Neuronal stem cell (in vitro differentiated cells): ENCODE measurements at places on chromosomes 1 and 21.

DNA sequence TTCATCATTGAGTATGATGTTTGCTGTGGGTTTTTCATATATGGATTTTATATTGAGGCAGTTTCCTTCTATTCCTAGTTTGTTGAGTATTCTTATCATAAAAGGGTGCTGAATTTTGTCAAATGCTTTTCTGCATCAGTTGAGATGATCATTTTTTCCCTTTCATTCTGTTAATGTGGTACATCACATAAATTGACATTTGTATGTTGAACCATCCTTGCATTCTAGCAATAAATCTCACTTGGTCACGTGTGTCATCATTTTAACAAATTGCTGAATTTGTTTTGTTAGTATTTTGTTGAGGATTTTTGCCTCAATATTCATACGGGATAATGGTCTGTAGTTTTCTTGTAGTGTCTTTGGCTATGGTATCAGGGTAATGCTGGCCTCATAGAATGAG lies 19.9 kb downstream of the TTC34 start:
- DNase-seq = no peak

DNA sequence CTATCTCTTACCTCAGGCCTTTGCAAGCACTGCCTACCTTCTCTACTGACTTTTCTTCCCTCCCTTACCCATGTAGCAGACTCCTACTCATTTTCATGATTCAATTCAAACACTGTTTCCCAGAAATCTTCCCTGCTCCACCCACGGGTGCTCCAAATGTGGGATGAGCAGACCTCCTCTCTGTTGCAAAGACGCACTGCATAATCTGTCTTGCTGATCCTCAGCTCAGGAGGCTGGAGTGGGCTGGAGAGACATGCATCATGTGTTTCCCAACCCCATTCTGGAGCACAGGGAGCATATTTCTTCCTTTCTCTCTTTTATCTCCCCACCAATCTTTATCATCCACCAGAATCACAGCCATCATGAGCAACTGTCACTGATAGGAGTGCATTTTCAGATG lies 459.9 kb upstream of the NFIA start:
- no peak for DNase-seq

- no peak for DNase-seq
Observed at GRCh38 chr1:219324629-219325367, 151.1 kb downstream of the LYPLAL1 start.

DNA sequence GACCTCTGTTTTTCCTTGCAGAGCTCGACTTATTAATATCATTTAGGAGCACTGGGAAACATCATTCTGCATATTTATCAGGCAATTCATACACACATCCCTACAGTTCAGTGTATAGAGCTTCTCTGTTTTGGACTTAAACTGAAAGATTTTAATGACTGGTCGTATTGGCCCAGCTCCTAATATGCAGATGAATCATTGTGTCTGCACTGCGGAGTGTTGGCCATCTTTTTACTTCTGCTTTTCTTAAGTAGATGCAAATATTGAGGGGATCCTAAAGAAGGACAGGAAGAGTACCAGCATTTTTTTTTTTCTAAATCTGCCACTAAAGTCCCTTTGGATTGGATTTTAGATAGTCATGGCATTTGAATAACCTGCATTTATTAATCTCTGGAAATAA lies 154.8 kb downstream of the BACH1 start:
- no peak for DNase-seq

DNA sequence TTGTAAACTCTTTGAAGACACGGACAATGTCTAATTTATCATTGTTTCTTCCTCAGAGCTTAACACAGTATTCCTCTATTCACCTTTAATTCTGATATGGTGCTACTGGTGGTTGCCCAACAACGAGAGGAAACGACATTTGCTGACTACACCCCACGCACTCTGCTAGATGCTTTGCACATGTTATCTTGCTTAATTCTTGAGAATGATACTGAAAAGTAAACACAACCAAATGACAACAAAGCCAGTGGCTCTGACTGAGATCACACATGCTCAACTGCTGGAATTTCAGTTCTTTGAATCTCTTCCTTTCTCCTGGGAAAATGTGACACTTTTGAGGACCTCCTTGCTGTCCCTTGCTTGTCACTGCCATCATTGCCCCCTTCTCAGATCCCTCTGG lies 37.2 kb upstream of the DDAH1 start:
- no peak for DNase-seq

DNA sequence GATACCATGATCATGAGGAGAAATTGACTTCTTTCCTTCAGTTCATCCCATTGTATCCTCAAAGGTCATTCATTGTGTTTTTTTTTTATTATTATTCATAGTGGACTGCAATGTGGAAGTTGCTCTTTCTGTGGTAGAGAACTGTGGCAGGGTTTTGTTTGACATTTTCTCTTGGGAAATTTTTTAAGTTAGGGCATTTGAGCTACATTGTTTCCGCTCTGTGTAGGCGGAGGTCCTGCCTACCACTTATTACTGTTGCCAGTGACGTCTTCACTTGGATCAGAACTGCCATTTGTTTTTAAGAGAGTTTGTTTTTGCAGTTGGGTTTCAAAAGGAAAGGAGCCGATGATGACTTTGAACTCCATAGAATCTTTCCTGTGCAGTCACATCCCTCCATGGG lies 287.4 kb upstream of the FMN2 start:
- no peak for DNase-seq

GRCh38 chr1:221717485-221717853 lies 24.4 kb downstream of the DUSP10 start:
- DNase-seq = no peak

DNA sequence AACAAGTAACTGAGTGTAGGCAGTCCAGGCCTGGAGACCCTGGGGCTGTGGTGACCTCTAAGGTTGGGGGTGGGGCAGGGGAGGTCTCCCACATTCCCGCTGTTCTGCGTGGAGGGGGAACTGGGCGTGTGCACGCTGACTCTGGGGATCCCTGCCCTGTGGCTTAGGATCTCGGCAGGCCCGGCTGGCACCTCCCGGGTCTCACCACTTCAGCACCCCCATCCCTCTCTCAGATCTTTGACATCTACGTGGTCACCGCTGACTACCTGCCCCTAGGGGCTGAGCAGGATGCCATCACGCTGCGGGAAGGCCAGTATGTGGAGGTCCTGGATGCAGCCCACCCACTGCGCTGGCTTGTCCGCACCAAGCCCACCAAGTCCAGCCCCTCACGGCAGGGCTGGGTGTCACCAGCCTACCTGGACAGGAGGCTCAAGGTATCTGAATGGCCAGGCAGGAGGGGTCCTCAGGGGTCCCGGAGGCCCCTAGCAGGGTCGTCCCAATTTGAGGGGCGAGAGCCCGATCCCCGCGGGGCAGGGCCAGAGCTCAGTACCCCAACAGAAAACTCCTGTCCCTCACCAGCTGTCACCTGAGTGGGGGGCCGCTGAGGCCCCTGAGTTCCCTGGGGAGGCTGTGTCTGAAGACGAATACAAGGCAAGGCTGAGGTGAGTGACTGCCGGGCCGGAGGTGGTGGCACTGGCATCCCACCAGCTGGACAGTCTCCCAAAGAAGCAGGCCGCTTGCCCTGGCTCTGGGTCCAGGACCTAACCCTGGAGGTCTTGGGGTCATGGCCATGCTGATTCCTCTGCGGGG lies 68.7 kb downstream of the TRIM11 start:
- no peak for DNase-seq

GRCh38 chr1:164576291-164577271 lies 17.6 kb downstream of the PBX1 start:
- DNase-seq = no peak

DNA sequence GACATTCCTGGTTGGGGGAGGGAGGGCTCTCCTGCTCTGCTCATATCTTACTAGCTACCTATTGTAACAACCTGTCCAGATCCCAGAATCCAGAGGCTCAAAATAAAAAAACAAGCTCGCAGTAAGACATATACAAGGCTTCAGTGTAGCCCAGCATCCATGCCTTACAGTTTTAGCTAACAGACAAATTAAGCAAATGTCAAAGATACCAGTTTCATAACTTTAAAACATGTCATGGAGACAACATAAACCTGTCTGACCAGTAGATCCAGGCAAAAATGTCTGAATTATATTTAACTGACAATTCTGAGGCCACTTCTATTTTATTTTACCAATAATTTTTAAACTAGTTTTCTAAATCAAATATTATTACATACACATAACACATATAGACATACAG lies 167.7 kb upstream of the TNR start:
- no peak for DNase-seq

DNA sequence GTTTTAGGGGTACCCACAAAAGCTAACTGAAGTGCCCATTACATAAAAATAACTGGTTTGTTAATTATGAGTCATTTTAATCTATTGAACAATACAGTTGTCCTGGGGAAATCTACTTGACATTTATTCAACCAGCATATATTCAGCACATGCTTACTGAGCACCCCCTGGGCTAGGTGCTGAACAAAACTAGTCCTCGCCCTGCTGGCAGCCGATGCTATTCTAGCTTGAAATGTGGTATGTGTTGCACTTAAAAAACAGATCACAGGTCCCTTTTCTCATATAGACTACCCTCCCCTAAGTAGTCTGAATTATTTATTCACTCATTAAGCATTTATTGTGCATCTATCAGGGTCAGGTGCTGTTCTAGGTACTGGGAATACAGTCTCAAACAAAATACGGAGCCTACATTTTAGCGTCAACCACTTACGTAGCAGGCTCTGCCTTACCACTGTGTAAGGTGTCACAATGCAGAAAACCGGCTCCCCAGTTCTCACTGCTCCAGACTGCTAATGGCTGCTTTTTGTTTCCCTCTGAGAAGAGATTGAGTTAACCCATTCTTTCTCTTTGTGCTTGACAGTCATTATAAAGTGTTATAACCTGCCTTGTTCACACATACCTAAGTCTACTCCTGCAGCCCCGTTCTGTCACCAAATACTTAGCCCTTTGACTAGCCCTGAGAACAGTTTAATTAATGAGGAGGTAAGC lies 57.1 kb downstream of the ADCY10 start:
- DNase-seq = no peak

GRCh38 chr1:233603478-233603877 lies 10.4 kb upstream of the KCNK1 start:
- DNase-seq = no peak

- no peak for DNase-seq
Observed at GRCh38 chr1:151540982-151541377, 871 bp downstream of the TUFT1 start.

DNA sequence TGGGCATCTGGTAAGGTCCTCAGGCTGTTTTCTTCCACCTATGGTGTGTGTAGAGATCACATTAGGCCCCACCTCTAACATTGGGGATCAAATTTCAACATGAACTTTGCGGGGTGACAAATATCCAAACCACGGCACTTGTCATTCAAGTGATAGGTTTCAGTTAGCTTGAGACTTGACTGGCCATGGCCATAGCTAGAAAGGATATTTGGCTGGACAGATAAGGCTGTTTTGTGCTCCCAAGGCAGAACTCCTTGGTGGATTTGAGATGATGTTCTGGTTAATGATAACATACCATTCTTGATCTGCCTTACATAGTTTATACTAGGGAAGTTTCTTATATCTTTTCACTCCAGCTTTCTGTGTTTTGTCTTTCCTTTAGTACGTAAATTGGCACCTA lies 48.5 kb downstream of the CELF3 start:
- DNase-seq = no peak

- DNase-seq = no peak
Observed at GRCh38 chr1:24020025-24020424, 39.9 kb upstream of the SRSF10 start.

DNA sequence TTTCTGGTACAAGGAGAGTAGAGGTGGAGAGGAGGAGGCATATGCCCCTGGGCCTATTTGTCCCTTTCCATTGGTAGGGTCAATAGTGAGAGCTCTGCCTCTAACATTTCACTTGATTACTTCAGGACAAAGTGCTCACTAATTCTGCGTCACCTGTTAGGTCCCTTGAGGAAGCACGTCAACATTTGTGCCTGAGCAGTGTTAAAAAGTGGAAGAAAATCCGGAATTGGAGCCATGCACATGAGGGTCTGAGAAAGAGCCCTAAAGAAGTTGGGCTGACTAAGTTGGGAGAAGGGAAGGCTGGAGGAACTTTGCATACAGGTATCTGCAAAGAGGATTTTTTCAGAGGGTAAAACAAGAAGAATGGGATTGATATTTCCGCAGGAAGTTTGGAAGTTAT lies 1.9 kb downstream of the SLC25A44 start:
- DNase-seq = no peak

DNA sequence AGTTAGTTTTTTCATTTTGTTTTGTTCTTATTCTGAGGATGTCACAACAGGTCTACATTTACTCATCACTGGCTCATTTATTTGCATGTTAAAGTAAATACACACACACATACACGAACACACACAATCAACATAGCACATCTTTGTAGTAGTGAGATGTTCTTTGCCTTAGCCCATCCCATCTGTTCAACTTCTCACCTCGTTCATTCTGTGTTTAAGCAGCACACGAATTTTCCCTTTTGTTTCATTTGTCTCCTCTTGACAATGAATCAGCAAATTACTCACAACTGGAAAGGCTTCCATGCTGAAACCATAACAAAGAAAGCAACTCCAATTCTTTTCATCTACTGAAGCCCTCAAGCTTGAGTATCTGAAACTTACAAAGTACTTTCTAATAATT lies 133.3 kb upstream of the CHRM3 start:
- peak; percentile 18 for DNase-seq

DNA sequence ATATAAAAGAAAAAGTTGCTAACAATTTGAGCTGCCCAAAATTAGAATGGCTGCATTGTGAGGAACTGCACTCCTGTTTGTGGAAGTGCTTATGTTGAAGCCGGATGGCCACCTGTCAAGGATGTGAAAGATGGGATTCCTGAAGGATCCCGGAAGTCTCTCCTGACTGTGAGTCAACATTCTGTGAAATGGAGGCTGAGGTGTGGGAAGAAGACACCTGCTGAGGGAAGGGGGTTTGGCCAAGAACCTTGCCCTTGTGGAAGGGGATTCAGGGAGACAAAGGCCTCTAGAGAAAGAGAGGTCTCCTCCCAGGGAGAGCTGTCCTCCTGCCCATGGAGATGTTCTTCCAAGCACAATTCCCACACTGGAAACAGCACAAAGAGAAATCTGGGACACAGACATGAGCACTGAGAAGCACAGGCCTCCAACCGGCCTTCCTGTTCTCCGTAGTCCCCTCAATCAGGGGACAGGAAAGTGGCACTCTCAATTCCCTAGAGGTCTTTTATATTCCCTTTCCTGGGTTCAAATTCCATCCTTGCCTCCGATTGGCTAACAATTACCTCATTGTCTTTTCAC lies 70.5 kb downstream of the CD2 start:
- DNase-seq = no peak

DNA sequence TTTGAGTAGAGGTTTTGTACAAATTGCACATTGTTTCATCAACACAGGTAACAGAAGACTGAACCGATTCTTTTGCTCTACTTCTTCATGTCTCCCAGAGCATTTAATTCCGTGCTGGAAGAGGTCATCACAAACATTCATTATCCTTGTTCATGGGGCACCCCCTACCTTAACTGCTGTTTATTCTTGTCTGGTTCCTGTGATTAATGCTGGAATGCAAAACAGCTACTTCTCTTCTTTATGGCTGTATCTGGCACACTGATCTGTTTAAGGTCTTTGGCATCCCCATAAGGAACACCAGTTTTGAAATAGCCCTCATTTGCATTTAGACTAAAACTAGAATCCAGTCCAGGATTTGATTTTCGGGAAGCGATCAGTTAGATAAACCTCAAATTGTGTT lies 42.2 kb downstream of the NTNG1 start:
- DNase-seq = no peak
